ENCODE measurements at places on chromosomes 12 and 14. TPM values are rescaled to one million over a fixed set of nuclear protein-coding genes. Genes with fewer than 3 reads are reported as not detected.
A peak's percentile ranks its signal among the peaks of the same experiment; 100 is the strongest.

- peak; percentile 18 for DNase-seq
These were observed 168.1 kb downstream of the ADGRD1 start for GRCh38 chr12:131121705-131122405.

ERP27 gene
- total RNA-seq, result 0.13 TPM

- no peak for DNase-seq
These were observed 905.4 kb downstream of the SLC16A7 start for GRCh38 chr12:60501124-60501729.

CD4 gene
- 0.27 TPM for total RNA-seq

DNA sequence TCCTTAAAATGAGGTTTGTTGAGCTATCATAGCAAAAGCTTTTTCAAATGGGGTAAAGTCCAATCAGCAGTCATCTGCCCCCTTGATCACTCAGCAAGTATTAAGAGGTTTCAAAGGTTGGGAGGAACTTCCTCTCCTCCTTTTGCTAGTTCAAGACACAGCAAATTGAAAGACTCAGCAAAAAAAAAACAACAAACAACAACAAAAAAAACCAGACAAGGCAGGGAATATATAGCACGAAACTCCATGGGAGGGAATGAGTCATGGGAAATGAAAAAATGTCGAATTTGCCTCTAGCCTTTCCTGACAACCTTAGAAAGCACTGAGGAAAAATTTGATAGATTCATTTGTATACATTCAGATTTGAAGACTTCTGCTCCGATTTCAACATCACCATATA, 1.6 kb upstream of the SLC7A8 start:
- no peak for DNase-seq

KIF26A gene
- total RNA-seq, result 0.04 TPM

GRCh38 chr14:70699646-70700045, 57.9 kb downstream of the TTC9 start:
- DNase-seq, result no peak

TPPP2 gene
- total RNA-seq, result not detected

- peak; percentile 35 for DNase-seq
These were observed 2.7 kb downstream of the PCNX4 start for GRCh38 chr14:60094306-60094897.

AKAP3 gene
- total RNA-seq, result 0.44 TPM

CD163L1 gene
- 1.3 TPM for total RNA-seq

TMEM63C gene
- total RNA-seq, result not detected

- DNase-seq, result no peak
These were observed 45.4 kb upstream of the PCED1B start for GRCh38 chr12:47033789-47034555.

MYH6 gene
- total RNA-seq, result not detected

- DNase-seq, result peak; percentile 93
These were observed 27.7 kb upstream of the HIGD1C start for GRCh38 chr12:50924439-50925341.

- DNase-seq, result peak; percentile 30
These were observed 6.0 kb upstream of the YARS2 start for GRCh38 chr12:32761716-32762115.

IRAK3 gene
- not detected for total RNA-seq

FGF6 gene
- not detected for total RNA-seq

KRT80 gene
- total RNA-seq, result not detected

IL26 gene
- not detected for total RNA-seq

OTUB2 gene
- total RNA-seq, result 0.31 TPM

WIF1 gene
- not detected for total RNA-seq

GRCh38 chr12:50686976-50687375, 76.9 kb upstream of the ATF1 start:
- DNase-seq, result no peak

GRCh38 chr14:33696165-33696564, 254.7 kb downstream of the EGLN3 start:
- no peak for DNase-seq

OAS2 gene
- 0.13 TPM for total RNA-seq

DNA sequence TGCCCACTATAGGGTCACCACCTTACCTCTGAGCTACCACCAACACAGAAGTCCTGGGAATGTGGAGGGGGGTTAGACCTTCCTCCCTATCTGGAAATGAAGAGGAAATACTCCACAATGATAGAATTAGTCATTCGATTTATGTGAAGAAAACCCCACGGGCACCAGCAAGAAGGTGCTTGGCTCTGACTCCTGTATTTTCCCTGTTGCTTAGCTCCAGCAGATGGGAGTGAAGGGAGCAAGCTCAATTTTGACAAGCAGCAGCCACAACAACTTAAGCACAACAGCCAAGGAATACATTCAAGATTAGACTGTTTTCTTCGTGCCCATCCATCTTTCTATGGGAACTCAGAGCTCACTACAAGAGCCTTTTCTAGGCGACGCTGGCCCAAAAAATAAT, 191.7 kb downstream of the SPTSSA start:
- no peak for DNase-seq

NAV3 gene
- total RNA-seq, result 0.04 TPM

GRCh38 chr12:99976762-99977161, 8.0 kb downstream of the ANKS1B start:
- DNase-seq, result no peak

GRCh38 chr14:75168586-75169335, 7.7 kb downstream of the TMED10 start:
- DNase-seq, result no peak

GRCh38 chr14:23539248-23540140, 12.1 kb downstream of the ZFHX2 start:
- DNase-seq, result peak; percentile 61

GRCh38 chr12:65139389-65139788, 18.3 kb upstream of the WIF1 start:
- no peak for DNase-seq

GRCh38 chr12:52223406-52224039, 9.5 kb upstream of the KRT7 start:
- no peak for DNase-seq

SLC17A8 gene
- total RNA-seq, result not detected

DNA sequence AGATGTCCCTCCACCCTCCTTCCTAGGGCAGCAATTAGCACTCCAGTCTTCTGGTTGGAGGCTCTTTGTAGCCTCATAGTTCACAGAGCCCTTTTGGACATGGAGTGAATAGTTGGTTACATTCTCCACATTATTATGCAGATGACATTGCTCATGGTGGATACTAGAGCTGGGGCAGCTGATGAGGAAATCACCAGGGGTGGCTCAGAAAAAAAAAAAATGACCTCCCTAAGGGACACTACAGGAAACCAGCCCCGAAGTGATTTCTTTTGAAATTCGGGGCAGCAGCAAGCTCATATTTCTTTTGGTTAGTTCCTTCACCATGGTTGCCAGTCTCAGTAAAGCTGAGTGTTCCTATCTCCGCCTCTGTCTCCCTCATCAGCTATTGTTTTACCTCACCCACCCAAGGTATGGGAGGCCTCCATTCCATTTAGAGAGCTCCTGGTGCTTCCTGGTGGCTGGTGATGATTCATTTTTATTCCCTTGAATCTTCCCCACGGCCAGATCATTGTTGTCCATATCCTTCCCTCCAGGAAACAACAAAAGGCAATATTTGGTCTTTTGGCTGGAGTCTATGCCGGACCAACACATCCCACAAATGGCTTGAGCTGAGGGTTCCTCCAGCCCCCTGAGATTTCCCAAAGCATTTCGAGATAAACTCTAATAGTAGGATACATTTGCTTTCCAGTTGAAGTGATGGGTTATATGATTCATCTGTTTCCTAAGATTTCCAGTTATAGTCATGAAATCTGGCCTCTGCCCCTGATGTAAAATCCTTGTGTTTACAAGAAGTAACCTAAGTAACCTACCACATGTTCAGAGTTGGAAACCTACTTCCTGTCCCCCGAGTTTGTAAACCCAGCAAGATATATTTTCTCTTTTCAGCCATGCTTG, 56.2 kb upstream of the NID2 start:
- no peak for DNase-seq

PZP gene
- total RNA-seq, result not detected

CLEC14A gene
- total RNA-seq, result not detected

GRCh38 chr12:94405413-94406116, 54.1 kb downstream of the CEP83 start:
- DNase-seq, result no peak

- DNase-seq, result no peak
These were observed 370.6 kb upstream of the PRICKLE1 start for GRCh38 chr12:42960087-42960527.

GRCh38 chr12:43208627-43209026, 343.4 kb downstream of the ADAMTS20 start:
- no peak for DNase-seq

- DNase-seq, result no peak
These were observed 120.1 kb downstream of the ITPR2 start for GRCh38 chr12:26712892-26713291.

Measured in K562 (cell line).